ENCODE measurements at places on chromosomes 6 and 20.

DNA sequence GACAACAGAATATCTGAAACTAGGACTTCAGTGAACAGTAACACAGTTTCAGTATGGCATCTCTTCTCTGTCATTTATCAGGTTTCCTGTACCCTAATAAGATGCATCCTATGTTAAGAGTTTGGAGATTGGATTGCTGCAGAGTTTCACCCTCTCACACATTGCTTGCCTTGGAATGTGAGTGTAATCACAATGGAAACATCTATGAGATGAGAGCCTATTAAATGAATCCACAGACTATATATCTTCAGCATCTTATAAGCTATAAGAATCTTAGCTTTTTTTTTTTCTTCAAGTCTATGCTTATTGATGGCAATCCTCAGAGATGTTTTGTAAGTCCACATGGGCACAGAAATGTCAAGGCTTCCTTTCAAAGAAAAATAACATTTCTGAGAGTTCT lies 292.5 kb downstream of the PRKN start:
- no peak for DNase-seq

GRCh38 chr20:48453477-48454093 lies 374.2 kb downstream of the PREX1 start:
- no peak for DNase-seq

GRCh38 chr20:63070771-63071540 lies 64.2 kb upstream of the BHLHE23 start:
- no peak for DNase-seq

DNA sequence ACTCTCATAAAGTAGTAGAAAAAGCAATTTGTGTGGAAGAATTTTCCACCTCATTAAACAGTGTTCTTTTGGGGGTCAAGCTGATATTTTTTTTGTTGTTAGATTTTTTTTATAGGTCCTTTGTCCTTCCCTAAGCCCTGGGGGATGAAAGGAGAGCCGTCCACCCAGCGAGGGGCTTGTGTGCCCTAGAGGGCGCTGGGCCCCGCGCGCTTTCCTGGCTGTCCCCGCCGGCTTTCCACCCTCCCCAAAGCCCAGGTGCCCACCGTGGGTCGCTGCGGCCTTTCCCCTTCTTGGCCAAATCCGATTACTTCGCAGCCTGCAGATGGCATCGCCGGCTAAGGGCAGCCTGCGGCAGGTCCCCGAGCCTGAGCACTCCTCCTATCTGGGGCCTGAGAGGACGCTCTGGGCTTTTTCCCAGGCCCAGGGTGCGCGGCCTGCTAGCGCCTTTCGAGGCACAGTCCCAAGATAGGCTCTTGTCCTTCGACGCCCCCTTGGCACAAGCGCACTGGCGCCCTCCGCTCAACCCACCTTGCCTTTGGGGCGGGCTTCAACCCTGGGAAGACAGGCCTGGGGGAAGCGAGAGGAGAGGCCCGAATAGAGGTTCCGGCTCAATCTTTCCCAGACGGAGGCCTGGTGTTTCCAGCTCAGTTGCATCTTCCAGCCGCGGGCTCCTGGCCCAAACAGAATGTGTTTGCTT lies 33.6 kb downstream of the TFAP2A start:
- DNase-seq: no peak

DNA sequence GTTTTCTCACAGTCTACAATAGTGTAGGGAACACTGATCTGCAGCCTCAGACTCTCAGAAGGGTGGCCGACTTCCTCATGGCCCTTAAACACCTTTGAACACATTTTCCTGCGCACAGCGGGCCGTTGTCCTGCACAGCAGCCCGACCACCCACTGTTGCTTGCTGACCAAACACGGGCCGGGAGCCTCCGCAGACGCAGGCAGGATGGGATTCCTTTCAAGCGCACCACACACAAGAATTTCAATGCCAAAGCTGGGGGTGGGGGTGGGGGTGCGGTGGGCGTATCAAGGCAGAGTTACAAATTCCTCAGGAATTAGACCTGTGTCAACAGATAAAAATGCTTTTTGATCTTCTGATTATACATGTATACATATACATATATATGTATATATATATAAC lies 74.5 kb downstream of the HUS1B start:
- DNase-seq: no peak

DNA sequence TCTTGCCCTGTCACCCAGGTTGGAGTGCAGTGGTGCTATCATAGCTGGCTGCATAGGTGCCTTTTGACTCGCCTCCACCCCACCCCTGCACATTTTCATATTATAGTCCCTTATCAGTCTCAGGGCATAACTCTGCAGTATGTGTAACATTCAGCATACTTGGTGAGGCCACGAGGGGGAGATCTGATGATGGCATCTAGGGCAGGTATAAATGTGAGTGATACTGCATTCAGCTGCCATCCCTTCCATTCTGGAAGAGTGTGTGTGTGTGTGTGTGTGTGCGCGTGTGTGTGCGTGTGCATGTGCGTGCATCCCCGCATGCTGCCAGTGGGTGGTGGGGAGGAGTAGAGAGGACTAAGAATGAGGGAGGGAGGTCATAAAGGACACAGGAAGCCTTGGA lies 81.4 kb downstream of the JARID2 start:
- DNase-seq: peak; percentile 38

- peak; percentile 83 for DNase-seq
These were observed 89.1 kb upstream of the E2F3 start for GRCh38 chr6:20312606-20313005.

GRCh38 chr20:48823960-48824498 lies 3.8 kb downstream of the PREX1 start:
- DNase-seq: no peak

GRCh38 chr20:14069796-14070195 lies 74.5 kb downstream of the MACROD2 start:
- no peak for DNase-seq

DNA sequence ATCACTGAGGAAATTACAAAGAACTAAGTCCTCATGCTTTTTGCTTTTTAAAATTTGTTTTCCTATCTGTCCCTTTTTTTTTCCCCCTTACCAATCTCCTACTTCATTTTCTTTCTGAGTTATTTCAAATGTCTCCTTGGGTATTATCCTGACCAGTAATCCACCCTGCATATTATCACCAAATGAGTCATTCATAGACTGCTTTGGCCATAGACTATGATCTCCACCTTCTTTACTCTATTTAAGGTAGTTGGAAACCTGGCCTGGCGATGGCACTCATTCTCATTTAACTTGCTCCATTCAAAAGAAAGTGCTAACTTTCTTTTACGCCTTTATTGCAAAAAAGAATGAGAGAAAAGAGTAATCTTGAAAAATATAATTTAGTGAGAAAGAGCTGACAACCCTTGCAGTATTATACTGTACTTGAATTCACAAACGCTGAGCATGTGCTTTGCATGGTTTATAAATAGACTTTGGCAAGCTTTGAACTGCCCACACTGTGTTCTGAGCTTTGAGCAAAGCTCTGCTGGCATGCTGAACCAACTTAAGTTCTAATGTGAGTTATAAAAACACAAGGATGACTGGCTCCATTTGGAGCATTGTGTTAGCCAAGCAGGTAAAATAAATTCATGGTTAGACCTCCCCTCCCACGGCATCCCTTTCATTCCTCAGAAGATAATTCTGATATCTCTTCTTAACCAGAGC lies 198.9 kb downstream of the NKAIN2 start:
- DNase-seq: no peak

- no peak for DNase-seq
These were observed 357.9 kb downstream of the FARS2 start for GRCh38 chr6:5619249-5619648.

DNA sequence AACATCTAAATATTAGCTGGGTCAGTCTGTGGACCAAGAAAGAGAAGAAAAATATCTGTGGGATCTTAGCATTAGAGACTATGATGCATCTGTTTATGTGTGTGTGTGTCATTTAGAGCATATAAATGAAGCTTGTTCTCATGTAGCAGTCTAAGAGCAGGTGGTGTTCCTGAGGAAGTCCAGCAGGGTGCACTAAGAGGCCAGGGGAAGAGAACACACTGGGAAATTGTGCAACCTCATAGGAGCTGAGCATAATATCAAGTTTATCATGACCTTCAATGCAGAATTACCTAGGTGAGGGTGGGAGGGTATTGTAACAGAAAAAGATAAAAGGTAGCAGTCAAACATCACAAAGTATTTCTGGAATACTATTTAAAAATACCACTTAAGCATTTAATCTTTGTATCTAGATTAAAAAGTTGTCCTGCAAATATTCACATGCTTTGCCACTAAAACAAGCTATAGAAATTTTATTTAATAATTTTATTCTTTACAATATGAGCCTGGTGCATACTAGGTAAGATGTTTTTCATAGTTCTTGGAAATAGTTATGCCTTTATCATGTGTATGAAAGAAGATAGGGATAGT lies 80.5 kb downstream of the SMPDL3A start:
- DNase-seq: peak; percentile 56

- no peak for DNase-seq
These were observed 290.2 kb downstream of the TSHZ2 start for GRCh38 chr20:53262365-53262764.

GRCh38 chr20:18466894-18467730 lies at the start of the genes DZANK1 and POLR3F:
TSS of gene DZANK1 (minus strand) at chr20:18467030. CDS start at chr20:18465358, 1,672 bp downstream.
TSS of gene POLR3F (plus strand) at chr20:18467390. CDS start at chr20:18467507, 117 bp downstream.
- peak; percentile 88 for DNase-seq

DNA sequence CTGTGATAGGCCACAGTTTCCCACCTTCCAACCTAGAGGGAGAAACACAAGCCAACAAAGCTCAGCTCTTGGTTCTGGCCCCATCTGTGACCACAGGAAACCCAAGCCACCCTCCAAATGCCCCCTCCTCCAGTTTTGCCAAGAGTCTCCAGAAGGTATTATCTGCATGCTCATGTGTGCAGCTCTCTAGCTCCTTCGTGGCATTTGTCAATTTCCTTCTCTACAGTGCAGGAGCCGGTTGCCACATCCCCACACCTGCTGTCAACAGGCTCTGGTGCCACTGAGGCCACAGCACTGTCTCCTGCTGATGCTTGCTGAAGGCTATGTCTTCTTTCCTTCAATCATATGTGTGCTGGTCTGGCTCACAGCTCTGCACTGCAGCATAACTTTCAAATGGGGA lies 177.2 kb downstream of the CLIC5 start:
- no peak for DNase-seq

DNA sequence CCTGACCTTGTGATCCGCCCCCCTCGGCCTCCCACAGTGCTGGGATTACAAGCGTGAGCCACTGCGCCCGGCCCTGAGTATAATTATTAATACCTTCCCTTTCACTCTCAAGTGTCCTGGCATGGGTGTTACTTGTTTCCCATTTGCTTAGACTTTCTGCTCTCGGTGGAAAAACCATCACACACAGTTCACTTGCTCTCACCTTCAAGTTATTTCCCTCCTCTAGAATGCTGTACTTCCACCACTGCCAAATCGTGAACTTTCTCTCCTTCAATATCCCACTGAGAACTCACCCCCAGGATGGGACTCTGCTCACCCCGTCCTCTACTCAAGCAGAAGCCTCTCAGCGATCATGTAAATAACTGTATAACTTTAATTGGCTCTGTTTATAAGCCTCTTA lies 4.6 kb upstream of the HIVEP1 start:
- DNase-seq: no peak
